Pons (tissue), 1 donor: ENCODE measurements at places on chromosomes 12 and 14.
A peak's percentile ranks its signal among the peaks of the same experiment; 100 is the strongest.

DNA sequence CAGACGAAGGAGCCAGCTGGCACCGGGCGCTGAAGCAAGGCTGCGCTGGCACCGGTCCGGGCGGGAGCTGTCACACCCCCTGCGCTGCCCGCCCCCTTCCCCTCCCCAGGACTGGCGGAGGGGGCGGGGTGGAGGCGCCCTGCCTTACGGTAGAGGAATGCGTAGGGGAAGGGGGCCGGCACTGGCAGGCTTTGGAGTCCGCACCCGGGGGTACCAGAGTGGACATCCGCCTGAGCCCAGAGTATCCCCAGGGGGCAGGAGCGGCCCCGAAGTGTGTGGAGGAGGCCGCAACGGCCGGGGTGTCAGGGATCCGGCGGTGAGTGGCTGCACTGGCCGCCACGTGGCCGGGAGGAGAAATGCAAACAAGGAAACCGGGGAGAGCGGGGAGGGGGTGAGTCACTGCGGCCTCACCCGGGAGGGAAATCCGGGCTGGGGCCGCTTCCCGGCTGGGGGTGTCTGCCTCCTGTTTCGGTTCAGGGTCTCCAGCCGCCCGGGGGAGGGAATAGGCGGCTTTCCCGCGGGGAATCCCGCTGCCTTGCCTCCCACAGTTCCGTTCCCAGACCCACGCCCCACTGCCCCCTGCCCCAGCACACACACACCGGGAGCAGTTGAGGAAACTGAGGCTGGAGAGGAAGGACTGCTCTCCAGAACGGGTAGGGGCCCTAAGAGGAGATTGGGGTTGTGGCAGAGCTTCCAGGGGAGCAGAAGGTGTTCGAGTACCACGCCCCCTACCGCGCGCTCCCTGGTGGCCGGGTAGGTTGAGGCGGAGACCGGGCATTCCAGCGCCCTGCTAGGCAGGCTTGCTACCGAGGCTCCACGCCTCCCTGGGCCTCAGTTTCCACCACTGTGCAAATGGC is at the start of gene RAPGEF3:
RAPGEF3 (minus strand) TSS at position 47 of the 857 bp plus-strand sequence. CDS start 324 bp downstream, outside the sequence.
- peak; percentile 88 for DNase-seq

GRCh38 chr14:37018571-37019240 is 153.7 kb downstream of the SLC25A21 start:
- no peak for DNase-seq

DNA sequence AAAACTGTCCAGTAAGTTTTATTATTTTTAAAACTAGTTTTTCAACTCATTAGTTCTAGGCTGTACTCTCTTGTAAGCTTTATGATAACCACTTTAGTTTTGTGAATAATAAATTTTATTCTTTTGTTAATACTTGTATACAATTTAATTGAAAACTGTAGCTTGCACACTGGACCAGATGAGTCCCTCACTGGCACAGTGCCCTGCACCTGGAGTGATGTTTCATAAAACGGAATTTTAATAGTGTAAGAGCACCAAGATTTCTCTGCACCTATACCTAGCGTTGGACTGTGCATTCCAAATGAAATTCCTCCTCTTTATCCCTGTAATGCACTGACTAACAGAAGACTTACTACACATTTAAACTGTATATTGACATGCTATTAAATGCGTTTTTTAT is 80.8 kb downstream of the PRIMA1 start:
- no peak for DNase-seq

GRCh38 chr12:6465467-6466183 is 4.9 kb downstream of the VAMP1 start:
- DNase-seq = peak; percentile 85

GRCh38 chr14:68137704-68138619 is 318.4 kb downstream of the RAD51B start:
- peak; percentile 52 for DNase-seq

DNA sequence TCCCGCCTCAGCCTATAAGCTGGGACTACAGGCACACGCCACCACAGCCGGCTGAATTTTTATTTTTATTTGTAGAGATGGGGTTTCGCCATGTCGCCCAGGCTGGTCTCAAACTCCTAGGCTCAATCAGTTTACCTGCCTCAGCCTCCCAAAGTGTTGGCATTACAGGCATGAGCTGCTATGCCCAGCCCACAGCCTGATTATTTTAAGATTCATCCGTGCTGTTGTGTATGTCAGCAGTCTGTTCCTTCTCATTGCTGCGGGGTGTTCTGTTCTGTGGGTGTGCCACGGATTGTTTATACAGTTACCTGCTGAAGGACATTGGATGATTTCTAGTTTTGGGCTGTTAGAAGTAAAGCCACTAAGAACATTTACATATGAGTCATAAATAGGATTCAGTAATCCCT is 9.6 kb upstream of the EP400 start:
- DNase-seq = no peak

- DNase-seq = no peak
These were observed 6.6 kb downstream of the GPR84 start for GRCh38 chr12:54357506-54358190.

- no peak for DNase-seq
These were observed 503.5 kb downstream of the PCNX1 start for GRCh38 chr14:71410578-71411284.

GRCh38 chr14:65446159-65446558 is 33.6 kb downstream of the FUT8 start:
- DNase-seq = no peak

DNA sequence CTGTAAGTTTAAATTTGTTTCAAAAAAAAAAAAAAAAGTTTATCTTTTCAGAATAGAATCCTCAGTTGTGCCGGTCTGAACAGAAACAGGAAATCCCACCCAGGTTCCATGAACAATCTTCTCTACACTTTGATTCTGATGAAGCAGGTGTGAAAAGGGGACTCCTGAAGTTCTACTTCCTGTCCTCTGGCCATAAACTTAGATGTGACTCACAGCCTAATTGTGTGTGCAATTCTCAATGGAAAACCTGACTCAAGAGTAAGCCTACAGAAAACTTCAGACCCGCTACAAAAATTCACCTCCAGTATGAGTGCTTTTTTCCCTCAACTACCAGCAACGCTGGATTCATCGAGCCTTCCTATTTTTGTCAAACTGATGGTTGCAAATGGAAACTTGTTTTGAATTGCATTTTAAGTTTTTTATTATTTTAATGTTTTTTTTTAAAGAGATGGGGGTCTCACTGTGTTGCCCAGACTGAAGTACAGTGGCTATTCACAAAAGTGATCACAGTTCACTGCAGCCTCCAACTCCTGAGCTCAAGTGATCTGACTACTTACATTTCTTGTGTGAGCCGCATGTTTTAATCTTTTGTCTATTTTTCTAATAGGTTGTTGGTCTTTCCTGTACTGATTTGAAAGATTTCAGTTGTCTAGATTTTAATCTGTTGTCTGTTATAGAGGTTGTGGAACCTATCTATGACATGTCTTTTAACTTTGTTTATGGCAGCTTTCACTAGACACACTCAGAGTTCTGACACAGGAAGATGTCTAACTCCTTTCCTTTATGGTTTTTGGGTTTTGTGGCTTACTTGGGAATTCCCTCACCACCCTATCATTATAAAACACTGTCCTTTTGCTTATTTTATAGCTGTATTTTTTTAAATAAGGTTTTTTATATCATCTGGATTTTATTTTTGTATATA is 37.6 kb downstream of the ATG14 start:
- DNase-seq = no peak

GRCh38 chr12:92593734-92594402 is 108.9 kb upstream of the PLEKHG7 start:
- peak; percentile 83 for DNase-seq

- DNase-seq = peak; percentile 22
These were observed 91.8 kb downstream of the PLXNC1 start for GRCh38 chr12:94240171-94240570.

DNA sequence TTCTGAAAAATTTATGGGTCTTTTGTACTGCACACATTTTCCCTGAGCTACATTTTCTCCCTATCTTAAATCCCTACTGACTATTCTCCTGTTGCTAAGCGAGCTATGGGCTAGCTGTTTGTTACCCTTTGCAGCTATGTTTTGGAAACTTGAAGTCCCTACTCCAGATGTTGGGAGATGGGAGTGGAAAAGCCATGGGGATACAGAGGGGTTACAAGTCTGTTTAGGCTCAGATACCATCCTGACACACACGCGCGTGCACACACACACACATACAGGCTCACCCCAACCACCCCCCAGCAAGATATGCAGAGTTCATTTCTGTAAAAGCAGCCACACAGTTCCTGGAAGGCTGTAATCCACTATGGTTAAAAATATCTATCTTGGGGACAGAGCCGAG is 15.8 kb downstream of the ATP5MC2 start:
- no peak for DNase-seq
